Mesendoderm (in vitro differentiated cells): ENCODE measurements at places on chromosomes 16 and 17.
A peak's percentile ranks its signal among the peaks of the same experiment; 100 is the strongest.

GRCh38 chr17:41618341-41619035, 5.9 kb downstream of the KRT17 start:
- no peaks in the 10 kb centered on the region for H3K27me3 ChIP-seq
- no peak overlapping the region for H3K27ac ChIP-seq
- no peak overlapping the region for H3K4me3 ChIP-seq

DNA sequence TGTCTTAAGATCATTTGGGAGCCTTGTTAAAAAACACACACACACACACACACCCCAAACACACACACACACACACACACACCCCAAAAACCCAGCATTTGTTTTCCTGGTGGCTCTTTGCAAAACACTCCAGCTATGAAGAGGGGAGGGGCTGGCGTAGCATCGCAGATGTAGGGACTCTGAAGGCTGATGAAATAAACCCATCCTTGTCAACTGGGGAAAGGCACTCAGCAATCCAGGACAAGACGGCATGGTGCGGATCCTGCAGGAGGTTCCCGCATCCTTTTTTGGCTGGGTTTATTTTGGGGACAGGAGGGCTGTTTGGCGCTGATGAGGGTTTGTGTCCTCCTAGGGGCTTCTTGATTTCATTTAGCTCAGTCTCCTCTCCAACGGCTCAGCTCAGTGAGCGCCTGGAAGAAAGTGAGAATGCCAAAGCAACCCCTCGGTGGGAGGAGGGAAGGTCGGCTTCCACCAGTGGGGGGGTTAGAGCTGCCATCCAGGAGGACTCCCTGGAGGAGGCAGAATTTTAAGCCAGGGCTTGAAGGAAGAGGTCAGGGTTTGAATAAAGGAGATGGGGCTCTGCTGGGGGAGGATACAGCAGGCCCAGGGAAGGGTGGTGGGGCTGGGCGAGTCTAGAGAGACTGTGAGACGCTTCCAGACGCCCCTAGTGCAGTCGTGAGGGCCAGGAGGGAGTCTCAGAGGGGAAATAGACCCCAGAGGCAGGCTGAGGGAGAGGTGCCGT, 12.4 kb upstream of the GSE1 start:
- H3K4me3 ChIP-seq, result no peak overlapping the region
- no peak for DNase-seq
- H3K27me3 ChIP-seq, result no peaks in the 10 kb centered on the region
- no peaks in the 10 kb centered on the region for H3K36me3 ChIP-seq
- H3K4me1 ChIP-seq, result peaks cover 11% of the 10 kb centered on the region

- no peak overlapping the region for H3K27ac ChIP-seq
- H3K4me3 ChIP-seq, result no peak overlapping the region
- H3K4me1 ChIP-seq, result no peaks in the 10 kb centered on the region
Observed at GRCh38 chr16:5838725-5839124, 741.1 kb upstream of the EEF2KMT start.

DNA sequence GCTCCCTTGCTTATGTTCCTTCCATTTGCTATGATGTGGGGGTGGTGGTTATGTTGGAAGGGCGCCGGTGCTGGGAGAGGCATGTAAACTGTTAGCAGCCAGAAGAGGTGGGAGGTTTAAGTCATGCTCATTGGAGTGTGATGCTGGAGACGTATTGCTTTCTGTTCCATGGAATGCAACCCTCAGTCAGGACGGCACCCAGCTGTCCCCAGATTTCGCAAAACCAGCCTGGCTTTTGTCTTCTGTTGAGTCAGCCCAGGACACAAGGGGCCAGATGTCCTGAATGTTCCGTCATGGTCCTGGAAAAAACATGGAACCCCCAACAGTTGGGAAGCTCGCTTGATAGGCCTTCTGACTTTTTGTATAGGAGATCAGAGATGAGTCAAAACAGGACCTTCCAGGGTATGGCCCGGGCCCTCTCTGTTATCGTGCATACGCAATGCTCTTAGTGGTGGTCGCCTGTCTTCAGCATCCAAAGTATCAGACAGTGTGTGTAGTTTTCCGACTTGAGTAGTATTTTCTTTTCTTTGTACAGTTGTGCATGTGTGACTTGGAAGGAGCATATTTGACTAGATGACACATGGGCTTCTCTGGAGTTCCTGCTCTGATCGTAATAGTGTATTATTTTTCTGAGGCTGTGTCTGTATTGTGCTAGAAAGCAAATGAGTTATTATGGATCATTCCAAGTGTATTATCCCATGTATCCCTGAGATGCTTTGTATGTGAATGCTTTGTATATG, 201.9 kb downstream of the SNX29 start:
- H3K36me3 ChIP-seq, result no peaks in the 10 kb centered on the region
- no peaks in the 10 kb centered on the region for H3K27me3 ChIP-seq

DNA sequence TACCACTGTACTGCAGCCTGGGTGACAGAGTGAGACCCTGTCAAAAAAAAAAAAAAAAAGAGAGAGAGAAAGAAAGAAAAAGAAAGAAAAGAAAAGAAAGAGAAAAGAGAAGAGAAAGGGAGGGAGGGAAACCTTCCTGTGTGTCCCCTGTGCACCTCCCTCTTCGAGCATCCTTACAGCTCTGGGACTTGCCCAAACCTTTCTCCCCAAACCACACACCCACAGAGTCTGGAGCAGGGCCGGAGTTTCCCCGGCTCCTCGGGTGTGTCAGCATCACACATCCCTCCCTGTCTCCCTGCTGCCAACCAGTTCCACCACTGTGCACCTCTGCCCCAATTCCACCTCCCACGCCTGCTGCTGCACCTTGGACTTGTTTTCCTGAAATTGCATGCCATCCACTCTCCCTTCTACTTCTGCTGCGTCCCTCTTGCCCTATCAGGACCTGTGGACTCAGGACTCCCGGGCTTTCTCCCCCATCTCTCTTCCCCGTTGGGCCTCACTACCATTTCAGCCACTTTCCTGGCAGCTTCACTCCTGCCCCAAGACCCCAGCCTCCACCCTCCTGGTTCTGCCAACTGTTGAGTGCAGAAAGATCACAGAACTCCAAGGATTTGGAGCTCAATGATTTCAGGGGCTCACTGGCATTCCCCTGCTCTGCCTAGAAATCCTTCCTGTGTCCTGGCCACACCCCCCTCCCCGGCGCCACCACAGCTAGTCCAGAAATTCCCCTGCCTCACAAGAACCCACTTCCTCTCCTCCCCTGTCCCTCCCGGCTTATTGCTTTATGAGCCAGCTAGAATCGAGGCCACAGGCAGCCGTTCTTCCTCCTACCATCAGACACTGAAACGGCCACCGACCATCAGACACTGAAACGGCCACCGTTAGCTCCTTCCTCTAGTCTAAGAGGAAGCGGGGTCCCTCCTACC, 3.7 kb upstream of the CDK3 start:
- H3K27ac ChIP-seq, result no peak overlapping the region
- no peaks in the 10 kb centered on the region for H3K36me3 ChIP-seq
- no peaks in the 10 kb centered on the region for H3K4me1 ChIP-seq
- no peaks in the 10 kb centered on the region for H3K27me3 ChIP-seq
- DNase-seq, result peak; percentile 27
